ENCODE measurements at places on chromosomes 12 and 14.
A peak's percentile ranks its signal among the peaks of the same experiment; 100 is the strongest.

- DNase-seq = no peak
Observed at GRCh38 chr12:66065641-66066136, 64.9 kb downstream of the LLPH start.

- no peak for DNase-seq
Observed at GRCh38 chr14:92633274-92633616, 115.2 kb downstream of the LGMN start.

DNA sequence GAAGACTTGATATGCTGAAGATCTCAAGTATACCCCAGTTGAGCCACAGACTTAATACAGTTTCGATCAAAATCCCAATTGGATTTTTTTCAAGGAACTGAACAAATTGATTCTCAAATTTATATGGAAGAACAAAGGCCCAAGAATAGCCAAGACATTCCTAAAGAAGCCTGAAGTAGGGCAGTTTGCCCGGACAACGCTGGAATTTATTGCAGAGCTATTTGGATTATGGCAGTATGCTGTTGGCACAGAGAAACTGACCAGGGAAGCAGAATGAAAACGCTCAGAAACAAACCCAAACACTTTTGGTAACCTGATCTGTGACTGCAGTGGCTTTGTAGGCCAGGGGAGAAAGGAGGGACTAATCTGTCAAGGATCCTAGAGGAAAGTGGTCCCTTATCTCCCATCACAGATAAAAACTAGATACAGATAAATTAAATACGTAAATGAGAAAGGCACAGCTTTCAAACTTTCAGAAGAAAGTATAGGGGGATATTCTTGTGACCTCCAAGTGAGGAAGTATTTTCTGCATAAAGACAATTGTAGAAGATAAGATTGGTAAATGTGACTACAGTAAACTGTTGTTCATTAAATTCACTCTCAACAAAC, 35.9 kb upstream of the GSC start:
- no peak for DNase-seq

- no peak for DNase-seq
Observed at GRCh38 chr14:33057585-33057984, 118.9 kb downstream of the NPAS3 start.

- DNase-seq = no peak
Observed at GRCh38 chr12:68667896-68668295, 18.9 kb upstream of the NUP107 start.

- no peak for DNase-seq
Observed at GRCh38 chr12:119673634-119674033, 5.7 kb downstream of the PRKAB1 start.

GRCh38 chr12:108119126-108119973, 9.7 kb upstream of the WSCD2 start:
- DNase-seq = no peak

DNA sequence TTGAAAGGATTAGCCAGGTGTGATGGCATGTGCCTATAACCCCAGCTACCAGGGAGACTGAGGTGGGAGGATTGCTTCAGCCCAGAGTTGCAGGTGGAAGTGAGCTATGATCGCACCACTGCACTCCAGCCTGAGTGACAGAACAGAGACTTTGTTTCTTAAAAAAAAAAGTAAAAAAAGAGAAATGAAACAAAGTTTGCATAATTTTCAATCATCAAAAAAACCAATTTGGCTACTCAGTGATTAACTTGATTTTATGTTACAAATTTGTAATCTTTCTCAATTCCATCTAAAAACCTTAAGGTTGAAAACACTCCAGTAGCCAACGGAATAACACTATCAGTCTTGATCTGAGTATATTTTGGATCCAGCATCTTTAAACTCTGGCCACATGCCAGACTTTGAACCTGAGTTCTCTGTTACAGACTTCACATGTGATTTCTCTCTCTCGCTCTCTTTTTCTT, 12.6 kb upstream of the DENND5B start:
- DNase-seq = no peak

- DNase-seq = no peak
Observed at GRCh38 chr12:11513288-11513687, 117.9 kb upstream of the PRB2 start.

- peak; percentile 33 for DNase-seq
Observed at GRCh38 chr14:103846543-103847450, 578 bp downstream of the PPP1R13B start.

GRCh38 chr12:124849382-124849781, 14.3 kb downstream of the SCARB1 start:
- no peak for DNase-seq

DNA sequence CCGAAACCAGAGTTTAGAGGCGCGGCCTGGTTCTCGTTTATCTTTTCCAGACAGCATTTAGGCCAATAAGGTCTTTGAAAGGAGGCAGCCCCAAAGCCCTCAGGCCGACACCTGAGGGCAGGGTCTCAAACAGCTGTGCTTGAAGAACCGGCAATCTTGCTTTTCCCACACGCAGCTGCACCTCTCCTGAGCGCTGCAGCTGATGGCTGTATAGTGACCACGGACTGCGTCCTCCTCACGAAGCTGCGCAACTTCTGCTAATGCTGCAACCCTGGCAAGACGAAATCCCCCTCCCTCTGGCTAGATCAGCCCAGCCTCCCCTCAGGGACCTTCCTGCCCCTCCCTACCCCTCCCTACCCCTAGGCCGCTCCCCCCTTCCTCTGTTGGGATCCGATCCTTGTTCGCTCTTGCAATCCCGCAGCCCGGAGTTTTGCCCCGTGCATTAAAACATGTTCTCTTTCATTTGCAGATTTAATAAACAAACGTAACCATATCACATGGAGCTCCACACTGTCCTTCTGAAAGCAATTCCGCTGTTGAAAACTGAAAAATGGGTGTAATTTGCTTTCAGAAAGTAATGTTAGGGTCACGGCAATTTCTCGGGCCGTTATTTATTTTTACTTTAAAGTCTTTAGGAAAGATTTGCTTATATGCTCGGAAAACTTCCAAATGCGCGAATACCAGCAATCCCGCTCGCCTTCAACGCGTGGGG, 4.8 kb upstream of the PAX9 start:
- DNase-seq = no peak

DNA sequence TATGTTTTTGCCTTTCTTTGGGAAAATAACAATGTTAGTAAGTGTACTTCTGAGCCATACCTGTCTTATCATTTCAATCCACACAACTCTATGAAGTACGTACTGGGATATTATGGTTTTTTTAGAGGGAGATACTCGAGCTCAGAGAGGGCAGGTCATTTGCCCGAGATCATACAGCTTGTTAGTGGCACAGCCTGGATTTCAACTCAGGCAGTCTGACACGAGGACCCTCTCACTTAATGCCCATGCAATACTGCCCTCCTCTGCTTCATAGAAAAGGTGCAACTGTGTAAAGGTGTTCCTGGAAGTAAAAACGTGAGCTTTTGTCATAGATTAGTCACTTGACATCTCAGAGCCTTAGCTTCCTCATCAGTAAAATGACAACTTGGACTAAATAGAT, 128.0 kb downstream of the NDUFA12 start:
- DNase-seq = no peak

DNA sequence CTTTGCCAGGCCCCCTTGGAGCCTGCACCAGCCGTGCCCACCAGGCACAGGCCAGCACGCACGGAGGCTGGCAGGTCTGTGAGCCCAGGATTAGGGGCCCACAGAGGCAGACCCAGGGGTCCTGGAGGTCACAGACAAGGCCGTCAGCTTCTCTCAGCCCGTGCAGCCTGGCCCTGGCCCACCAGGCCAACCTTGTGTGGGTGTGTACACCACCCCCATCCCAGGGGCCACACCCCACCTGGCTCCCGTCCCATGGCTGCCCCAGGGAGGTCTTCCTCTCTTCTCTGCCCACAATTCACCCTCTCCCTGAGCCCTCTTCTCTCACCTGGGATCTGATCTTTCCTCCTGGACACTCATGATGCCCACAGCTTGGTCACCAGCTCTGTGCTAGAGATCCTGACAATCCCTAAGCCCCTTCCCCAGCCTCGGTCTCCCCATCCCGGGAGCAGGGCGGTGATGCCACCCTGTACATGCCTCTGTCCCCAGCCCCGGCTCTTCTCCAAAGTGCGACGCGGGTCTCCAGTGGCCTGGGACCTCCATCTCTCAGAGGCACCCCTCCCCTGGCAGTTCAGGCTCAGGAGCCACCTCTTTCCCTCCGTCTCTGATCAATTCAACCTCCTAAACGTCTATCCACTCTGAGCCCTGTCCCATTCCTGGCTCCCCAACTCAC, 31.1 kb upstream of the GPR132 start:
- no peak for DNase-seq

DNA sequence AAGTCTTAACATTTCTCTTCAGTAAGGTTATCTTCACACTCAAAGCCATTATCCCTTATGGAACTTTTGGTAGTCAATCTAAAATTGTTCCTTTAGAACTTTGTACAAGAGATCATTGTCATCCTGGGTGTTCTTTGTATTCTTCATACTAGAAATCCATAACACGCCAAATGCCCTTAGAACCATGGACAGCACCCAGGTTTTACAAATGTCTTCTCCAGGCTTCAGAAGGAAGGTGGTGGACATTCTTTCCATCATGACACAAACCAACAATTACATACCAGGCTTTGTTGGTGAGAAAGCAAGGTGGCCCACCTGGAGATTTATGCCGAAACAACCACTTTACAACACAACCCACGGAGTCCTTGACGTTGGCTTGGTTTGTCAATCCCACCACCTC, 365.6 kb upstream of the TBX3 start:
- DNase-seq = no peak

DNA sequence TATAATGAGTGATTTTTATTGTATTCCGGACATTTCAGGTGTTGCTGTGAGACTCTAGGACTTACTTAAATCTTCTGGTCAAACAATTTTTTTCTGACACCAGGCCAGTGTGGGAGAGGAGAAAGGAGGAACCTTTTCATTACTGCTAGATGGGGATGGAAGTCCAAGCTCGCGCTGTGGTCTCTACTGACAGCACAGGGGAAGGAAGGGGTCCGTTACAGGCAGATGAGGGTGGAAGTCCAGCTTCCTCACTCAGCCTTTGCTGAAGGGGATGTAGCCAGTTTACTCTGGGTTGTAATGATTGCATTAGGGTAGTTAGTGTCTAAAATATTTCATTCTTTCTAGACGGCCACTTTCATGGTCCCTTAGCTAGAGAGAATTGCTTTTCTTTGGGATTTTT, 26.3 kb upstream of the ST8SIA1 start:
- DNase-seq = no peak

GRCh38 chr12:57296291-57296690, 45.3 kb upstream of the STAC3 start:
- DNase-seq = no peak

- DNase-seq = no peak
Observed at GRCh38 chr12:46608431-46609272, 217.1 kb downstream of the SLC38A4 start.

DNA sequence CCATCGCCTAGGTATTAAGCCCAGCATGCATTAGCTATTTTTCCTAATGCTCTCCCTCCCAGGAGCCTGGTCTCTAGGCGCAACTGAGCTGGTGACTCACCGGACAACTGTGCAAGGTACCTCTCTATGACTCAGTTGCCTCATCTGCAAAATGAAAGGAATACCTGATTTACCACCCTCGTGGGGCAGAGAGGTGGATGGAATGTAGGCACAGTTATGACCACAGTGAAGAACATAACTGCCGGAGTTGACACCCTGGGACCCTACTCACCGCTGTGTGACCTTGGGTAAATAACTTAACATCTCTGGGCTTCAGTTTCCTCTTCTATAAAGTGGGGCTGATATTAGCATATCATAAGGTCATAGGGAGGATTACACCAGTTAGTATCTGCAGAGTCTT, 22.6 kb downstream of the BCL11B start:
- no peak for DNase-seq

DNA sequence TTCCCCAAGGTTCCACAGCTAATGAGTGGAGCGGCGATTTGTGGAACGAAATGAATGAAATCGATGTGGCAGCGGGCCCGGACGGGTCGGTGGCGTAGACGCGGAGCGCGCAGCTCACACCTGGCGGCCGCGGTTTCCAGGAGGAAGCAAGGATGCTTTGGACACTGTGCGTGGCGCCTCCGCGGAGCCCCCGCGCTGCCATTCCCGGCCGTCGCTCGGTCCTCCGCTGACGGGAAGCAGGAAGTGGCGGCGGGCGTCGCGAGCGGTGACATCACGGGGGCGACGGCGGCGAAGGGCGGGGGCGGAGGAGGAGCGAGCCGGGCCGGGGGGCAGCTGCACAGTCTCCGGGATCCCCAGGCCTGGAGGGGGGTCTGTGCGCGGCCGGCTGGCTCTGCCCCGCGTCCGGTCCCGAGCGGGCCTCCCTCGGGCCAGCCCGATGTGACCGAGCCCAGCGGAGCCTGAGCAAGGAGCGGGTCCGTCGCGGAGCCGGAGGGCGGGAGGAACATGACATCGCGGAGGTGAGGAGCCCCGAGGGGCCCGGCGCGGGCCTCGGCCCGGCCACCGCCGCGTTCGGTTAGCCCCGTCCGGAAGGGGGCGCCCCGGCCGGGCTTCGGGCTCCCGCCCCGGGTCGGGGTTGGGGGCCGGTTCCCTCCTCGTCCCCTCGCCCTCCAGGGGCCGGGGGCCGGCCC, at the start of gene PTPN11:
PTPN11 (plus strand) TSS at position 340 of the 689 bp plus-strand sequence; CDS start at position 505, 165 bp downstream.
- peak; percentile 86 for DNase-seq

GRCh38 chr14:34498684-34499412, 36.8 kb upstream of the SPTSSA start:
- no peak for DNase-seq

DNA sequence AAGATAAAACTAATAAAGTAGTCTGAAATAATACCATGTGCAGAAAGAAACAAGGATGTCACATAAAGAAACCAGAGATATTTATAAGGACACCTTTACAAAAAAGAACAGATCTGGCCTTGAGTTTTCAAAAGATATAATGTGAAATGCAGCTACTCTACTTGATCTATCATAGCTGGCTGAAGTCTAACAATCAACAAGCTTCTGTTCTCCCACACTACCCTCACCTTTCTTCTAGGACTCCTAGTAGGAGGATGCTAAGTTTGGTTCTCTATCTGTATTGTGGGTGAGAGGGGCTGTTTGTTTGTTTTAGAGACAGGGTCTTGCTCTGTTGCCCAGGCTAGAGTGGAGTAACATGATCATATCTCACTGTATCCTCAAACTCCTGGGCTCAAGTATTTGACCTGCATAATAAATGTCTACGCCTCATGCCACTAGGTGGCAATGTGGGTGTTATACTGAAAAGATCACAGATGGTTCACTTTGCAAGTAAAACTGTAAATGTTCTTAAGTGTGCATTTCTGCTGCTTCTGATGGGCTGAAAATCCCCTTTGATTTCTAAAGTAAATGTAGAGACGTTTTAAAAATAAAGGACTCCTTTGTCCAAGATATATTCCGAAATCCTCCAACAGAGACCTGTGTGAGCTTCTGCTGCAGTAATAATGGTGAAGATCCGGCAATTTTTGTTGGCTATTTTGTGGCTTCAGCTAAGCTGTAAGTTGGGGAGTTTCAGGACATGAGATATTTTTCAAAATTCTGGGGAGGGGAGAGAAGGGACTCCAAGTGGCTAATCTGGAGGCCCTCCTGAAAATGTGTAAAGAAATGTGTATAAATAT, 269.3 kb downstream of the DAD1 start:
- peak; percentile 1 for DNase-seq

DNA sequence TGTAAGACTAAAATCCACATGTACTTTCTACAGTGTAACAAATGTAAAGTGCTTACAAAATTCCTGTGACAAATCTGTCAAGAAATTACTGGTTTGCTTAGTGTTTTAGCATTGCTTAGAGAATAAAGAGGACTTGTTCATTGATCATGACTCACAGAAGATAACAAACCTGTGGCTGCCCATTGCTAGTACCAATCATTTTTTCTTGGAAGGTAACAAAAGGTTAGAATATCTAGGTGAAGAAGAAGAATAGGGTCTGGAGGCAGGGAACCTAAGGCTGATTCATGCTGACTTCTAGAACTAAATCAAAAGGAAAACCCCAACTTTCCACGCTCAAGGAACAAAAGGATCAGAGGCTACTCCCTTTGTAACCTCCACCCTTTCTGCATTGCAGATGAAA, 232.7 kb upstream of the ABCD2 start:
- no peak for DNase-seq
